Cardiac ventricle fibroblast (primary cell): ENCODE measurements at places on chromosomes 2 and 18. TPM values are rescaled to one million over a fixed set of nuclear protein-coding genes. Genes with fewer than 3 reads are reported as not detected.

LIMS3 gene
- 7.2 and 7.3 TPM in 2 replicates for total RNA-seq

HES6 gene
- 0.44 and 1.6 TPM in 2 replicates for total RNA-seq

CNRIP1 gene
- total RNA-seq: 30.1 and 32.4 TPM in 2 replicates

FKBP7 gene
- total RNA-seq: 51.4 and 89.9 TPM in 2 replicates

IL18RAP gene
- total RNA-seq: 0.34 TPM in 1 of 2 replicates, not detected in the other

MRO gene
- total RNA-seq: 2.1 and 6.9 TPM in 2 replicates

AGAP1 gene
- total RNA-seq: 11.0 and 12.5 TPM in 2 replicates

REG3A gene
- total RNA-seq: not detected in 2 replicates

DOK6 gene
- 0.98 and 1.00 TPM in 2 replicates for total RNA-seq

KCNK3 gene
- 1.1 and 1.2 TPM in 2 replicates for total RNA-seq

HOXD3 gene
- not detected in 2 replicates for total RNA-seq

MERTK gene
- total RNA-seq: 0.64 and 2.7 TPM in 2 replicates

SULT1C2 gene
- not detected in 2 replicates for total RNA-seq

SOX11 gene
- total RNA-seq: not detected in 2 replicates

TRIM43 gene
- total RNA-seq: not detected in 2 replicates
